Chondrocyte (in vitro differentiated cells): ENCODE measurements at places on chromosomes 1 and 21. TPM values are rescaled to one million over a fixed set of nuclear protein-coding genes. Genes with fewer than 3 reads are reported as not detected.

- no peak for DNase-seq
- H3K4me3 ChIP-seq = no peak overlapping the region
- no peaks in the 10 kb centered on the region for H3K4me1 ChIP-seq
- H3K27ac ChIP-seq = no peak overlapping the region
- no peaks in the 10 kb centered on the region for H3K36me3 ChIP-seq
These were observed 504.9 kb downstream of the OMA1 start for GRCh38 chr1:58041621-58042020.

GRCh38 chr1:101073836-101074235, 48.3 kb upstream of the DPH5 start:
- no peak for DNase-seq
- H3K36me3 ChIP-seq = peaks cover 7% of the 10 kb centered on the region
- no peaks in the 10 kb centered on the region for H3K27me3 ChIP-seq
- H3K4me1 ChIP-seq = no peaks in the 10 kb centered on the region

GRCh38 chr1:58780411-58780810, 3.4 kb downstream of the JUN start:
- H3K36me3 ChIP-seq = peaks cover 16% of the 10 kb centered on the region
- peak overlapping the region; percentile 78 for H3K27ac ChIP-seq
- DNase-seq = no peak
- peaks cover 30% of the 10 kb centered on the region for H3K4me1 ChIP-seq

The BEND5 gene
- total RNA-seq = 1.5 to 4.2 TPM (median 2.2 TPM) in 3 replicates

The CFHR2 gene
- total RNA-seq = not detected in 3 replicates

The MANEAL gene
- total RNA-seq = 3.9 to 4.2 TPM (median 4.0 TPM) in 3 replicates

The CHRM3 gene
- total RNA-seq = 0.05 to 0.29 TPM in 2 of 3 replicates, not detected in the other

The CNIH3 gene
- total RNA-seq = 1.5 to 2.6 TPM (median 2.1 TPM) in 3 replicates
